Stomach (tissue), 19 donors: ENCODE measurements at places on chromosomes 4 and X.

GRCh38 chr4:74878323-74878722 lies 54.6 kb upstream of the PARM1 start:
- no peaks in the 10 kb centered on the region for H3K27me3 ChIP-seq
- no peak for DNase-seq
- H3K4me1 ChIP-seq, result peaks cover 14% of the 10 kb centered on the region
- H3K27ac ChIP-seq, result no peak overlapping the region
- H3K4me3 ChIP-seq, result no peak overlapping the region
- no peaks in the 10 kb centered on the region for H3K36me3 ChIP-seq

DNA sequence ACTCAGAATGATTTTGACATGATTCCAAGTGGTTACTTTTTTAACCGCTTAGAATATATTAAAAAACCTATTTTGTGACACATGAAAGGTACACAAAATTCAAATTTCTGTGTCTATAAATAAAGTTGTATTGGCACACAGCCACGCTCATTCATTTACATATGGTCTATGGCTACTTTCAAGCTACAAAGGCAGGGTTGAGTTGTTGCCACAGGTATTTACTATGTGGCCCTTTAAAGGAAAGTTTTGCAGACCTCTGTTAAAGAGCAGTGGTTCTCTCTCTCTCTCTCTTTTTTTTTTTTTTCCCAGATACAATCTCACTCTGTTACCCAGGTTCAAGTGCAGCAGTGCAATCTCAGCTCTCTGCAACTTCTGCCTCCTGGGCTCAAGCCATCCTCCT lies 23.0 kb downstream of the GPM6B start:
- H3K27ac ChIP-seq, result no peak overlapping the region
- DNase-seq, result no peak
- no peaks in the 10 kb centered on the region for H3K27me3 ChIP-seq
- H3K36me3 ChIP-seq, result no peaks in the 10 kb centered on the region
- no peak overlapping the region for H3K4me3 ChIP-seq
- H3K4me1 ChIP-seq, result no peaks in the 10 kb centered on the region

DNA sequence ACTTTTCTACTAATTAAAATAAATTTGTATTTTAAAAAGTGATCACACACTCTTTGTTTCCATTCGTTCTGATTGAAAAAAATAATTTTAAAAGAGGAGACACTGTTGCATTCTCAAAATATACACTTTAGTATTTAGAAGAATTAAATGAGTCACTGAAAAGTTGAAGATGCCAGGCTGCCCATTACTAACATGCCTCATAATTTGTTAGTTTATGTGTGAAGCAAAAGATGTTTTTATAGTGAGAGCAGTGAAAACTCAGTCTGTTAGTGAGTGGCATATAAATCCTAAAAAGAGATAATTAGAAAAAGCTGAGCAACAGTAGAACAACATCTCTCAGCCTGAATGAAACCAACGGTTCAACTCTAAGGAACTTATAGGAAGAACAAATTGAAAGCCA lies 143.4 kb downstream of the CDS1 start:
- no peaks in the 10 kb centered on the region for H3K27me3 ChIP-seq
- no peaks in the 10 kb centered on the region for H3K4me1 ChIP-seq
- peaks cover 6% of the 10 kb centered on the region for H3K36me3 ChIP-seq
- H3K27ac ChIP-seq, result no peak overlapping the region

GRCh38 chr4:182890202-182890601 lies 27.0 kb downstream of the DCTD start:
- H3K27me3 ChIP-seq, result no peaks in the 10 kb centered on the region
- no peak overlapping the region for H3K27ac ChIP-seq
- H3K36me3 ChIP-seq, result peaks cover 97% of the 10 kb centered on the region

- H3K27me3 ChIP-seq, result no peaks in the 10 kb centered on the region
- no peak for DNase-seq
- H3K4me3 ChIP-seq, result no peak overlapping the region
- H3K27ac ChIP-seq, result no peak overlapping the region
- H3K36me3 ChIP-seq, result no peaks in the 10 kb centered on the region
- H3K4me1 ChIP-seq, result no peaks in the 10 kb centered on the region
Observed at GRCh38 chr4:101888472-101888871, 97.9 kb downstream of the BANK1 start.

GRCh38 chrX:104665691-104666090 lies 99.7 kb downstream of the IL1RAPL2 start:
- no peaks in the 10 kb centered on the region for H3K4me1 ChIP-seq
- H3K27me3 ChIP-seq, result no peaks in the 10 kb centered on the region
- no peak overlapping the region for H3K4me3 ChIP-seq
- no peak for DNase-seq
- H3K36me3 ChIP-seq, result no peaks in the 10 kb centered on the region
- no peak overlapping the region for H3K27ac ChIP-seq

- no peak overlapping the region for H3K4me3 ChIP-seq
- no peaks in the 10 kb centered on the region for H3K27me3 ChIP-seq
- H3K36me3 ChIP-seq, result no peaks in the 10 kb centered on the region
- H3K27ac ChIP-seq, result no peak overlapping the region
- DNase-seq, result no peak
Observed at GRCh38 chr4:166172619-166173018, 299.6 kb downstream of the TLL1 start.

DNA sequence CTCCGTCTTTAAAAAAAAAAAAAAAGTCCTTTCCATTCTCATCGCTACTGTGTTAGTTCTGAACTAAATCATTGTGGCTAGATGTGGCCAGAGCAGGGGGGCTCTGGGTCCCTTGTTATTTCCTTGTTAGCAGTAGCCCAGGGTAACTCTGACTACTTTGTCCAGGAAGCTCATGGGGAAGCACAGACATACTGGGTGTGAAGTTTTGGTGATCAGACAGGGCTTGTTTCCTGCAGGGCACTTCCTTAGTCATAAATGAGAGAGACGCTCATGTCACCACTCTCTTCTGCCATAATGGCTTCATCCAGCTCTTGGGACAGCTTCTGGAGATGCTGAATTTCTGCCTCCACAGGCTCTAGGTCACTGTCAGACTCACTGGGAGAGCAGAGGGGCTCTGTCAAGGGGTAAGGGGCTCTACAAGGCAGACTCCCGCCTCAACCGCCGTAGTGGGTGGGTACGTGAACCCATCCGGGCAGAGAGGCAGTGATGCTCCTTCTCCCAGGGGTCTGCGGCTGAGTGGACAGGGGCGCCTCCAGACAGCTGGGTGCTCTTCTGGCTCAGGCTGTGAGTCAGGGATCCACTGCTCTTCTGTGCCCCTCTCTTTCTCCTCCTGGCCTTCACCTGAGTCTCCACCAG lies 12.9 kb downstream of the STIM2 start:
- DNase-seq, result peak; percentile 67
- H3K4me3 ChIP-seq, result no peak overlapping the region
- no peaks in the 10 kb centered on the region for H3K36me3 ChIP-seq
- peaks cover 13% of the 10 kb centered on the region for H3K4me1 ChIP-seq

DNA sequence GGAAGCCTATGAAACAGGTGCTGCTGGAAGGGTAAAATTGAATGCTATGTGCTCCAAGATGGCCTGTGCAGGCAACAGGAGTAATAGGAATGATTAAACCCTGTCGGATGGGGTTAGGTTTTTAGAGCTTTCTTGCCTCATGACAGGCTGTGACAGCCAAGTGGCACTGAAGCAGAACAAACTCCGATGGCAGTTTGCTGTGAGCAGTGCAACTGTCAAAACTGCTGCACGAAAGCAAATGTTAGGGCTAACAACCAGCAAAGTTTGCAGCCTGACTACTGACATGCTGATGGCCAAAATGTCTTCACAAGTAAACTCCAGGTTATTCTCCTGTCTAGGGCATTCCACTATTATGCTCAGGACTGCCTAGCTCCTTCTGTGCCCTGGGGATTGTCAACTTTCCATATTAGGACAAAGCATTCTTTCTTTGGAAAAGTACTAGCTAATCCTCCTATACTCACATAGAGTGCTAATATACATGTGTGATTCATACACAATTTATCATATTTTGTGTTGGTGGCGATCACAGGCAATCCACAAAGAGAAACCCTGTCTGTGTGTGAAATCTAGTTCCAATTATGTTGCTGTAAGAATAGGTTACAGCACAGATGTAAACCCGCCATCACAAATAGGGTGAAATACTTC lies 486.6 kb upstream of the TENM3 start:
- no peak overlapping the region for H3K4me3 ChIP-seq
- DNase-seq, result no peak
- H3K4me1 ChIP-seq, result no peaks in the 10 kb centered on the region

- H3K27ac ChIP-seq, result peak overlapping the region; percentile 72
- DNase-seq, result no peak
- no peaks in the 10 kb centered on the region for H3K36me3 ChIP-seq
- H3K4me1 ChIP-seq, result peaks cover 14% of the 10 kb centered on the region
- peak overlapping the region; percentile 53 for H3K4me3 ChIP-seq
Observed at GRCh38 chrX:41276661-41277506, 57.1 kb upstream of the DDX3X start.

- H3K27me3 ChIP-seq, result no peaks in the 10 kb centered on the region
- peaks cover 95% of the 10 kb centered on the region for H3K4me1 ChIP-seq
- no peak overlapping the region for H3K4me3 ChIP-seq
- DNase-seq, result no peak
- no peaks in the 10 kb centered on the region for H3K36me3 ChIP-seq
Observed at GRCh38 chr4:156945532-156945931, 26.1 kb downstream of the PDGFC start.

DNA sequence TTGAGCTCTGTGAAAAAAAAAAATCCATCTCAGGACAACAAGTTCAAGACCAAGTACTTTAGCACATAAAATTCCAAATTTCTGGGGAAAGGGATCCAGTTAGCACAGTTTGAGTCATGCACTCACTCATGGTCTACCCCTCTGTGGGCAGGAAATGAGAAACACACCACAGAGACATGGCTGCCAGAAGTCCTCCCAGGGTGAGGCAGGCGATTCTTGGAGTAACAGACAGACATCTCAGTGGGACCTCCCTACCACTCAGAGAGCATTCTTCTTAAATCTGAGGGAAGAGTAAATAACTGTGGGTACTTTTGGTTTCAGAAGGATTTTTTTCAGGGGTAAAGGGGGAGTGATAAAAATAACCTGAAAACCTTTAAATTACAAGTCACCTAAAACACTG lies 14.1 kb downstream of the CXCL1 start:
- no peak overlapping the region for H3K27ac ChIP-seq
- no peaks in the 10 kb centered on the region for H3K27me3 ChIP-seq
- H3K4me3 ChIP-seq, result no peak overlapping the region
- no peaks in the 10 kb centered on the region for H3K4me1 ChIP-seq
- no peak for DNase-seq
- H3K36me3 ChIP-seq, result no peaks in the 10 kb centered on the region

GRCh38 chr4:102223461-102223860 lies 121.8 kb downstream of the SLC39A8 start:
- H3K4me3 ChIP-seq, result no peak overlapping the region
- H3K27me3 ChIP-seq, result no peaks in the 10 kb centered on the region
- no peak overlapping the region for H3K27ac ChIP-seq
- DNase-seq, result no peak
- no peaks in the 10 kb centered on the region for H3K36me3 ChIP-seq

GRCh38 chr4:102403116-102403515 lies 57.8 kb upstream of the SLC39A8 start:
- no peaks in the 10 kb centered on the region for H3K36me3 ChIP-seq
- no peak overlapping the region for H3K4me3 ChIP-seq
- no peak for DNase-seq
- H3K27ac ChIP-seq, result no peak overlapping the region

DNA sequence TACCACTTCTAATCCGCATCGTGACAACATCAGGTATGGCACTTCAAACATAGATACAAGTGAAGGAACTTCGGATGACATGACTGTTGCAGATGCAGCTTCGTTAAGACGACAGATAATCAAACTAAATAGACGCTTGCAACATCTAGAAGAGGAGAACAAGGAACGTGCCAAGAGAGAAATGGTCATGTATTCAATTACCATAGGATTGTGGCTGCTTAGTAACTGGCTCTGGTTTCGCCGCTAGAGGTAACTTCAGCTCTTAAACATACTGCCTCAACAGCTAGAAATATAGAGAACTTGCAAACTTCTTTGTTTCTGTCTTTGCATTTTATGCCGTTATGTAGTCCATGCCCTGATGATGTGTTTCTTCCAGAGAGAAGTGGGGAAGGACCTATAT lies 530.8 kb upstream of the DIPK2B start:
- no peaks in the 10 kb centered on the region for H3K36me3 ChIP-seq
- H3K27me3 ChIP-seq, result no peaks in the 10 kb centered on the region
- H3K4me1 ChIP-seq, result no peaks in the 10 kb centered on the region
- no peak overlapping the region for H3K27ac ChIP-seq

DNA sequence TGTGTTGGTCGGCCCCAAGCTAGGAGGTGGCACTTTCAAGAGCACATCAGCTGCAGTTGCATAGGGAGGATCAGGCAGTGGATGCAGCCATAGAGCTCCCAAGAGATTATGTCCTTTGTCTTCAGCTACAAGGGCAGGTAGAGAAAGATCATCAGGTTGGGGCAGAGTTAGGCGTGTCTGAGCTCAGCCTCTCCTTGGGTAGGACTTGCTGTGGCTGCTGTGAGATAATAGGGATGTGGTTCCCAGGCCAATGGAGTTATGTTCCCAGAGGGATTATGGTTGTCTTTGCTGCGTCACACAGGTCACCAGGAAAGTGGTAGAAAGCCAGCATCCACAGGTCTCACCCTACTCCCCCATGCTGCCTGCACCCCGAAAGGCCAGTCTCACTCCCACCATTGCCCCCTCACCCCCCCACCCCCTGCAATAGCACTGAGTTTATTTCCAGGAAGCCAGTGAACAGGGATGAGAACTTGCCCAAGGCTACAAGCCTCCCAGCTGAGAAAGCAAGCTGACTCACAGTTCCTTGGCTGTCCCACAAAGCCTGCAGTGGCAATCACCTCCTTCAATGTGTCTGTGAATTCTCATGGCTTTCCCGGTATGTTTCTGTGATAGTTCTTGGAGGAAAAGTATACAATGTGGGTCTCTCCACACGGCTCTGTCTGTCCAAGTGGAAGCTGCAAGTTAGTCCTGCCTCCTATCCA lies 148.4 kb downstream of the STPG2 start:
- no peaks in the 10 kb centered on the region for H3K27me3 ChIP-seq
- DNase-seq, result no peak
- no peaks in the 10 kb centered on the region for H3K4me1 ChIP-seq
- H3K36me3 ChIP-seq, result no peaks in the 10 kb centered on the region
- H3K4me3 ChIP-seq, result no peak overlapping the region

- no peaks in the 10 kb centered on the region for H3K27me3 ChIP-seq
- H3K36me3 ChIP-seq, result no peaks in the 10 kb centered on the region
Observed at GRCh38 chr4:169254546-169254983, 16.2 kb downstream of the SH3RF1 start.

GRCh38 chr4:39365360-39365759 lies 802 bp downstream of the RFC1 start:
- H3K27me3 ChIP-seq, result no peaks in the 10 kb centered on the region
- H3K27ac ChIP-seq, result peak overlapping the region; percentile 89
- DNase-seq, result no peak

- DNase-seq, result peak; percentile 95
- peak overlapping the region; percentile 80 for H3K27ac ChIP-seq
- H3K4me1 ChIP-seq, result peaks cover 2% of the 10 kb centered on the region
- H3K4me3 ChIP-seq, result peak overlapping the region; percentile 55
Observed at GRCh38 chrX:131747173-131747572, 203.3 kb downstream of the OR13H1 start.
